ENCODE measurements at places on chromosomes 13 and 19. TPM values are rescaled to one million over a fixed set of nuclear protein-coding genes. Genes with fewer than 3 reads are reported as not detected.

GRCh38 chr13:30341815-30342570 is 34.6 kb upstream of the KATNAL1 start:
- DNase-seq = peak; percentile 86

DNA sequence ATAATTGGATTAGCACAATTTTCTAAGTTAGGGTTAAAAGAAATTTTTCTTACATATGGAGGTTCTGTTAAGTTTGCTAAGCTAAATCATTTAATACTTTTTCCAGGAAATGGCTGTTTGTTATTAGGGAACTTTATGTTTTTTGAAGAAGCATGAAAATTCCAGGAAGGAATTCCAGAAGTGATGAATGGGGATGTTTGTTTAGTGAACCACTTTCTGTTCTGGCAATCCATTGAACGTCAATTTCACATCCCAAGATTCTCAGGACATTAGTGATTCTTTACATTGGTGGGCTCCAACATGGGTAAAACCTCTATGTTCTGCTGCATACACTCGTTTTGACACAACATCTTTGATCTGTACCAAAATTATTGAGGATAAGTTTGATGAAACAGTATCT is 534.4 kb downstream of the IRS2 start:
- no peak for DNase-seq

- DNase-seq = no peak
These were observed 75.1 kb downstream of the SLC15A1 start for GRCh38 chr13:98677398-98677797.

DNA sequence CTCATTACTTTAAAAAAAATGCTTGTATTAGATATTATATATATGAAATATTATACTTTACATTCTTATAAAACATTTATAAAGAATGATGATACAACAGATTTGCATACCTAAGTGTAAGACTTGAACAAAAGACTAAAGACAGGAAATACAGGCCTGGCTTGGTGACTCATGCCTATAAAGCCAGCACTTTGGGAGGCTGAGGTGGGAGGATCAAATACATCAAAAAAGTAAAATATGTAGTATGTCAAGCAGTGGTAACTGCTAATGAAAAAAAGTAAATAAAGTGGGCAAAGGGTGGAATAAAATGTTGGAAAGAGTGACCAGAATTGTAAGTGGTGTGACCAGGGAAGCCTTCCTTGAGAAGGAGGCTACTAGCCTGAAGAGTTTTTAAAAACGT is 133.7 kb downstream of the GGACT start:
- no peak for DNase-seq

DNA sequence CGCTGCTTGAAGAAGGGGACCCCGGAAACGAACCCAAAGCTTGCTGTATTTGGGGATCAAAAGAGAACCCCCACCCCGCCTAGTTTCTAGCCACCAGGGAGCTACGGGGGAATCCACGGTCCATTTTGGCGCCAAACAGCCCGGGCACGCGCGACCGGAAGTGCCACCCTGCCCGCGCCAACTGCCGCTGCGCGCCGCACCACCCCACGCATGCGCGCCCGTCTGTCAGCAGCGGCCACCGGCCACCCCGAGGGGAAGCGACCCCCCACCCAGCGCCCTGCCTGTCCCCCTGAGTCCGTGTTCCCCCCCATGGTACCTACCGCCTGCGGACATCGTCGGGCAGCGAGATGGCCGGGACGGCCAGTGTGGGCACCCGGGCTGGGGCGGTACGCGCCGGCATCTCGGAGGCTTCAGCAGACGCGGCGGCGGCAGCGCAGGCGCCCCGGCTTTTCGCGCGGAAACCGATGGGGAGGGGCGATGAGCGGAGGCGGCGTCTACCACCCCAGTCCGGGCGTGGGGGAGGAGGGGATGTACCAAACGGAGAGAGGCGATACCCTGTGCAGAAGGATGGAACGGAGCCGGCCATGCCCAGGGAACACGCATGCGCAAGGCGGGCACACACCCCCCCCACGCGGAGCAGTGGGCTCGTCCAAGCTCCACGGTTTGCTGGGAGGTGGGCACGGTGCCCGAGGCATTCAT is at the start of gene DNMT1:
DNMT1 (minus strand) TSS at position 454 of the 699 bp plus-strand sequence; CDS start at position 400, 54 bp downstream.
- DNase-seq = peak; percentile 99

Gene KLK5
- total RNA-seq = not detected
